ENCODE measurements at places on chromosomes 6 and 20.

DNA sequence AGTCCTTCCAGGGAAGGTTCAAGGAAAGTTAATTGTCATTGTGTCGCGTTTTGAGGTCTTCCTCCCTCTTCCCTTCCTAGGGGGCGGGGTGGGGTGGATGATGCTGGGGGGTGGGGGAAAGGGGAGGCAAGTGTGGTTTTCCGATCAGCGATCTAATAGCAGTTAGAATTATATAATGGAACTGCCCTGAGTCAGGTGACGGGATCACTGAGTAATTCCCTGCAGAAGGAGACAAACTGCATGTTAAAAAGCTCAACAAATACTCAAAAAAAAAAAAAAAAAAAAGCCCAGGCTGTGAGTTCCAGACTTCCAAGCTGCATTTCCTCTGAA, 240.4 kb downstream of the PHACTR1 start:
- no peak for DNase-seq

DNA sequence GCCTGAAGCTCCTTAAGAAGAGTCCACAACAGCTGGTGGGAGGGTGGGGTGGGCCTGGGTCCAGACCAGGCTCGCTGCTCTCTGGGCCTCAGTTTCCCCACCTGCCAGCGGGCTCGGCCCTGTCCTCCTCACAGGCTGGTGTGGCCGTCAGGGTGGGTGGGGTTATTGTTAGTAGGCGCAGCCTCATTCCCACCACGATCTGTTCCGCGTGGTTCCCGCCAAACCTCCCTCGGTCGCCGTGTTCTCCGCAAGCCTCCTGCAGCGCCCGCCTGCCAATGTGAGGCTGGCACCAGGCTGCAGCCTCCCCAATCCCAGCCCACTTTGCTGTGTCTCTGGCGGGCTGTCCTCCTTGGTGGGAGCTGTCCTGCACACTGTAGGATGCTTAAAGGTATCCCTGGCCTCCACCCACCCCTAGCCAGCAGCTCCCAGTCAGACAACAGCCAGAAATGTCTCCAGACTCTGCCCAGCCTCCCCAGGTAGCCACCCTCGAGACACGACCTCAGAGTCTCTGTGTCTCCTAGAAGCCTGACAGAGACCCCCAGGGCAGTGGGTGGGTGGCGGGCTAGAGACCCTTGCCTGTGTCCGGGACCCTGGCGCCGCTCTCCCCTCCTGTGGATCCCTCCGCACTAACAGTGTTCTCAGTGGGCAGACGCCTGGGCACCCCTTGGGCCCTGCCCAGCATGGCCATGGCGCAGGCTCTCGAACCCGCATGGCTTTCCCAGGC, 15.3 kb downstream of the SLC17A9 start:
- DNase-seq, result no peak

DNA sequence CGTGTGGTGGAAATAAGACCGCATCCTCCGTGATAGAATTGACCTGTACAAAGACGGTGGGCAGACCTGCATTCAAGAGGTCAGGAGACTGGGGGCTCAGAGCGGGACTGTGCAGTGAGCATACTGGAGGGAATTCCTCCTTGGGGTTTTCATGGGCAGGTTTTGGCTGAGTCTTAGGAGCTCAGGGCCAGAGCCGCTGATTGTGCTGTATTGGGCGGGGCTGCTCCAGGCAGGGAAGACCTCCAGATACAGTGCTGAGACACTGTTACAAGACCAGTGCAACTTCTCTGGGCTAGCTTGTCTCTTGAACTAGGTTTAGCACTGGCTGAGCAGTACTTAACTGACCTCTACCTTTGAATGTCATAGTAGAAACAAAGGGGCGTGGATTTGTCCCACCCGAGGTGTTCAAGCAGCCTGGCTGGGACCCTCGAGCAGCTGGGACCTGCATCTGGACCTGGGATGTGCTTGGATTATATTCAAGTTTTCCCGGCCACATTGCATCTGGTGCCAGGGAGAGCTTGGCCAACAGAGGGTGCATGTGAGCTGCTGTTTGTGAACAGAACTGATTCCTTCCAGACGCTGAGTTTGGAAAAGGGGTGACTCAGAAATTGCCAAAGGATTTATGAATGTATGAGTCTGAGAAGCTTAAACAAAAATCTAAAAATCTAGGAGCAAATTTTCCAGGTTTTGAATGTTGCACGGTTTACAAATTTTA, 33.4 kb upstream of the SLC22A1 start:
- DNase-seq, result no peak

DNA sequence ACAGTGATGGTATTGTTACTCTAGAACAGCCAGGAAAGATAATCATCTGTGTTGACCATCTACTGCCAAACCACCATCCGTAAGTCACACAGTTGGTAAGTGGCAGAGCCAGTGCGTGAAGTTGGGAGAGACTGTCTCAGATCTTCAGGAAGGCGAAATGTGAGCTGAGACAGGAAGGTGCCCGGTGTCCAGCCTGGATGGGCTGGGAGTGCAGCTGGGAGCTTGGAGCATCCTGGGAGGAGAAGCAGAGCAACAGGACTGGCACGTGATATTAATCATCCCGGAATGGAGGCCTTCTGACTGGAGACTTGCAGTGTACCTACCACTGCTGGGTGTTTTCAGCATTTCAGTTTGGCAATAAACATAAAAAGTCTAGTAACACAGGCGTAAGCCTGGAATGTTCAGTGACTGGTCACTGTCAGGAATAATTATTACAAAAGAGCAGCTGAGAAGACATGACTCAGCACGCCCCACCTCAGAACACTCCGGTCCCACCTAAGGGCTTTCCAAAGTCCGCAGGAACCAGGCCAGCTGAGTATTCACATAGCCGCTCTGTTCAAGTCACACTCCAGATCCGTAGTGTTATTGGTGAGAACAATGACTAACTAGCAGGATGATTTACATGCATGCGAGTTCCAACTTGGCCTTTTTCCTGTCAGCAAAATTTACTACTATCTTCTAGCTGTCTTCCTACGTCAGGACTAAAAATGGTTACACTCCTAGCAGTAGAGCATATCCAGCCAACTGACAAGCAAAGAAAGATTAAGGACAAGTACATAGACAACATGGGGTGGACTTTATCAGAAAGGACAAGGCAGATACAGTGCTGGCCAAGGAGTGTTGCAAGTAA, 45.1 kb upstream of the PNRC1 start:
- DNase-seq, result no peak

DNA sequence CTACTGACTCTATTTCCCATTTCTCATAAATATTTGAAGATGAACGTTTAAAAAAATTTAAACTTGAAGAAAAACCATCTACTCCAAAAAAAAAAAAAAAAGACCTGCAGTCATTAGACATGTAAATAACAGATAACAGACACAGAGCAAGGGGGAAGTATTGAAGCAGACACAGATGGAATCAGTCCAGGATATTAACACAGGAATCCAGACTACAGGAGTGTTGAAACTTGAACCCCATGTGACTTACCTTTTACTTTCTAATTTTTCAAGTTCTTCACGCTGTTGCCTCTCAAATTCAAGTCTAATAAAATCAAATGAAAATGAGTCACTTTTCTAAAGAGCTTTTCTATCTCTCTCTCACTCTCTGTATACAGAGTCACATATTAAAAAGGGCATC, 191.8 kb downstream of the KIF16B start:
- no peak for DNase-seq

DNA sequence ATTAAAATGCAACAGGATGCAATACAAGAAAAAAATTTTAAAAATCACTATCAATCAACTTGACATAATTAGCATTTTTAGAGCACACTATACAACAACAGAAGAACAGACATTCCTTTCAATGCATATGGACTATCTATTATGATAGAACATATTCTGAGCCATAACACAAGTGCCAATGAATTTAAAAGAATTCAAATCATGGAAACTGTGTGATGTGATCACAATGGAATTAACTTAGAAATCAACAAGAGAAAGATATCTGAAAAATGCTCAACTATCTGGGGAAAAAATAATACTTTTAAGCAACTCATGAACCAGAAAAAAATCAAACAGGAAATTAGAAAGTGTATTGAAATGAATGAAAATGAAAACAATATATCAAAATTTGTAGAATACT, 106.3 kb downstream of the ADTRP start:
- no peak for DNase-seq

DNA sequence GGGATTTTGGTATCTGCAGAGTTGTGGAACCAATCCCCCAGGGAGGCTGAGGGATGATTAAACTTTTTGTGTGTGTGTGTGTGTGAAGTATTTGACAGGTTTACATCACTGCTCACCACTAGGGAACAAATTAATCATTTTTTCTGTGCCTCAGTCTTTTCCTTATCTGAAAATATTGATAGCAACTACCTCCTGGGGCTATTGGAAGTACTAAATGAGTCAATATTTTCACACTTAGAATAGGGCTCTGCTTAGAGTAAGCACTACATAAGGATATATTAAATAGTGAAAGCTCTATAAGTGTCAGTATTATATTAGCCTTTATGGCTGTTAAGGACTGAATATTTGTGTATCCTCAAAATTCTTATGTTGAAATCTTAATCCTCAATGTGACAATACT, 155.2 kb upstream of the UST start:
- DNase-seq, result no peak

GRCh38 chr6:137121401-137121997, 51.9 kb downstream of the IL22RA2 start:
- DNase-seq, result no peak

GRCh38 chr6:21371061-21371460, 222.5 kb upstream of the SOX4 start:
- DNase-seq, result no peak

- DNase-seq, result no peak
Measured at GRCh38 chr20:51411870-51412269, 130.6 kb downstream of the NFATC2 start.

DNA sequence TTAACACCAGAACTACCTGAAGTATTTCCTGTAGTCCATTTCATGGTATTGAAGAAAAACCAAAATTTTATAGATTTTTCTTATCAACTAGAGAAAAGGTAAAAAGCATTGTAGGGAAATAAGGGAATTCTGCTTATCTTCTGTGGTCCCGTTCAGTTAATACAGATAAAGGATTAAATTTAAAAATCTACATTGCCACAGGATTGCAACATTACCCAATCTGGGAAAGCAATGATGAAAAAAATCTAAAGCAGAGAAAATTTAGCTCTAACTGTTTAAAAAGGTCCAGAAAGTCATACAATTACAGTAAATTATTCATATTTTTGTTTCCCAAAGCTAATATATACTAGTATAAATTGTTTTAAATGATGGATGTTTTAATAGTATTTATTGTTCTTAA, 18.0 kb downstream of the POLH start:
- no peak for DNase-seq

DNA sequence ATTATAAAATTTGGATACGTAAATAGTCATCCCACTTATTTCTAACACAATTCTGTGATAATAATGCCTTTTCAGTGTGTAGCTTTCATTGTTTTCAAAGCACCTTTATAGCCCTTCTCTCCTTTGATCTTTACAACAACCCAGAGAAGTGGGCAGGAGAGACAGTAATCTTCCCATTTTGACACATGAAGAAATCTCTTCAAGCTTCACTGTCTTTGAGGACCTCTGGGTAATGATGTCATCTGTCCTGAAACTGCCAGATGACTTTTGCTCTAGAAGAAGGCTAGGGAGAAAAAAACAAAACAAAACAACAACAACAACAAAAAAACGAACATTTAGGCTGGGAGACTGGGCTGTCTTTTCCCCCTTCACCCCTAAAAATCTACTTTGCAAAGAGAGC, 203.0 kb downstream of the KCNQ5 start:
- no peak for DNase-seq

DNA sequence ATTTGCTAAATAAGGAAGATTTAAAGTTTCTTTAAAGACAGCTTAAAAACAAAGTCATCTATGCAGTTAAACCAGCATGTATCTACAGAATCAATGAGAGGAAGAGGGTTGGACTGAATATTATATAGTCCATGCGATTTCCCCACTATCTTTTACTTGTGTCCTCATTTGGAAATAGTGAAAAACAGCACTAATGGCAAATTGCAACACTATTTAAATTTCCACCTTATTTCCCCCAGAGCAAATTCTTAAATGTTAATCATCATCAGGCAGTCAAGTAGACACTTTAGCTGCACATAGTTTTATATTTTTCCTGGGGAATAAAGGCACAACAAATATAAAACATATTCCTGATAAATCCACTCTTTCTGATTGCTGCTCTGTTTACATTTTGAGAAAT, 114.6 kb downstream of the LCA5 start:
- DNase-seq, result no peak

- no peak for DNase-seq
Measured at GRCh38 chr20:58145506-58146080, 82.9 kb downstream of the ANKRD60 start.

- no peak for DNase-seq
Measured at GRCh38 chr6:20882014-20882413, 347.8 kb downstream of the CDKAL1 start.

DNA sequence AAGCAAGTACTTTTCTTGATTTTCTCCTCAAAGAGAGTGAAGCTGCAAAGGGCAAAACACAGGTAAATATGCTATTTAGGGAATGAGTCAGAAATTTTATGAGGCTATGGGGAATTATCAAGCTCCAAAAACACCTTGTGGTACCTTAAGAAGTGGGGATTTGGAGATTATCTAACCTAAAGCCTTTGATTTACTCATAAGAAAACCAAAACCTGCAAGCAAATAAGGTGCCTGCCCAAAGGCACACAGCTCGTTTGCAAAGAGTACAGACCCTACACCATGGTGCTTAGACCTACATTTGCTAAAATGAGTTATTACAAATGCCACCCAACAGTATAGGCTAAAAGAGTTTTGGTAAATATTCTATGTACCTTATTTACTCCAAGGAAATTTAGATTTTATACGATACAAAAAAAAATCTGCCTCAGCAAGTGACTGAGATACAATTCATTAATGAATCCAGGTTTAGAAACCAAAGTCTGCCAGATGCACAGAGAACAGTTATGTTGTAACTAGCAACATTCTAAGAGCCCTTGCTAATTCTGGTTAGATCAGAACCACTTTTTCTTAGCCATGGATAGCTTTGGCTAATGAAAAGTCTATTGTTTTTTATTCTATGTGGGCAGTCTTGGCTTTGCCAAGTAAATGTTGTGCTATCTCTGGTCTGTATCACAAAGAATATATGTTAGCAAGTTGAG, 101.5 kb downstream of the KHDC1L start:
- DNase-seq, result no peak

- no peak for DNase-seq
Measured at GRCh38 chr20:2473516-2473915, 2.9 kb upstream of the SNRPB start.

- DNase-seq, result no peak
Measured at GRCh38 chr6:21741221-21742109, 147.9 kb downstream of the SOX4 start.
